ENCODE measurements at places on chromosomes 12 and 14.

- DNase-seq, result no peak
Measured at GRCh38 chr12:90360300-90360699, 594.7 kb downstream of the CCER1 start.

GRCh38 chr12:5310151-5310550 is 121.8 kb upstream of the NTF3 start:
- no peak for DNase-seq

GRCh38 chr12:46259713-46260112 is 9.1 kb downstream of the SLC38A1 start:
- DNase-seq, result no peak

DNA sequence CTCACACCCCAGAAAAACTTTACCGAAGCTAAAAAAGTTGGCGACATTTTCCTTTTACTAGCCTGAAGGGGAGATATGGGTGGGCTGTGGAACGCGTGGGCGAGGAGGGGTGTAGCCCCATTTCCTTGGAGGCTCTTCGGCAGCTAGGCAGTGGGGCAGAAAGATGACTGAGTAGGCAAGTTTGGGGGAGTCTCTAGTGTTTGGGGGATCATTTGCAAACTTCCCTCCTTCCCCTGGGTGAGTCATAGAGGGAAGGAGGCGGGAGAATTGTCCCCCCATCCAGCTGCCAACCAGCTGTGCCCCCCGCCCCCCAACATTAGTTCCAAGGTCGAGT is 2.3 kb downstream of the GLI1 start:
- no peak for DNase-seq

- no peak for DNase-seq
Measured at GRCh38 chr14:106315436-106315835, 789.1 kb downstream of the TMEM121 start.
